M059J (cell line): ENCODE measurements at places on chromosomes 1 and 21. TPM values are rescaled to one million over a fixed set of nuclear protein-coding genes. Genes with fewer than 3 reads are reported as not detected.

Gene IFI44
- total RNA-seq, result 536 and 601 TPM in 2 replicates

Gene LEPROT
- 31.2 and 44.7 TPM in 2 replicates for total RNA-seq

Gene TRIM46
- 1.1 and 3.1 TPM in 2 replicates for total RNA-seq

Gene WNT4
- 0.05 TPM in 1 of 2 replicates, not detected in the other for total RNA-seq

Gene PHTF1
- 72.3 and 77.3 TPM in 2 replicates for total RNA-seq
